ENCODE measurements at places on chromosomes 6 and 20. TPM values are rescaled to one million over a fixed set of nuclear protein-coding genes. Genes with fewer than 3 reads are reported as not detected.
A peak's percentile ranks its signal among the peaks of the same experiment; 100 is the strongest.

DNA sequence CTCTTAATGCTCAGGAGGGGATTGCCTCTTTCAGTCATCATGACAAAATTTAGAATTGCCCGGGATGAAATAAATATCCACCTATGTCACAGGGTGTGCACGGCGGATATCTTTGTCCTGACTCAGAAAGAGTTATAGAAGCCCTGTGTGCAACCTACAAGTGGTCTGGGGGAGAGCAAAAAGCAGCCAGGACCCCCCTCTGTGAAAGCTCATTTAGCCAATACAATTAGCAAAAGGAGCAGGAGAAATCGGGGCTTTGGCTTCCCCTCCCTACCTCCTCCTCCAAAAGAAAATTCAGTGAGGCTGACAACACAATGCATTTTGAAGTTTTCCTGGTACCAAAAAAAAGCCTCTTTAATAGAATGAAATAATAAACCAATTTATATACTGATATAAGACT, 21.8 kb downstream of the FOXA2 start:
- DNase-seq, result no peak

DNA sequence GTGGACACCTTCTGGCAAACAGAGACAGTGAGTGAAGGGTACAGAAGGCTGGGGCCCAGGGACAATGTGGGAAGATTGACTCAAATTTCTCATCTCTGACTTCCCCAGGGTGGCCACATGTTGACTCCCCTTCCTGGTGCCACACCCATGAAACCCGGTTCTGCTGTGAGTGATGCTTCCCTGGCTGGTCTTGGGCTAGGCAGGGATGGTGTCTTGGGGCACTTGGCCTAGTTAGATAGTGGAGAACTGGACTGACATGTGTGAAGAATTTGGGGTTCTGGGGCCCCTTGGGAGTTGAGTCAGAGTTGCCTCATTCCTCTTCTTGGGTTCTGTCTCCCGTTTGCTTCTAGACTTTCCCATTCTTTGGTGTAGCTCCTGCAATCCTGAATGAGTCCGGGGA, 34.2 kb downstream of the GSS start:
- no peak for DNase-seq

RGS17 gene
- polyA plus RNA-seq, result 0.14 TPM

- no peak for DNase-seq
Measured at GRCh38 chr20:59165891-59166709, 2.5 kb downstream of the ZNF831 start.

DNA sequence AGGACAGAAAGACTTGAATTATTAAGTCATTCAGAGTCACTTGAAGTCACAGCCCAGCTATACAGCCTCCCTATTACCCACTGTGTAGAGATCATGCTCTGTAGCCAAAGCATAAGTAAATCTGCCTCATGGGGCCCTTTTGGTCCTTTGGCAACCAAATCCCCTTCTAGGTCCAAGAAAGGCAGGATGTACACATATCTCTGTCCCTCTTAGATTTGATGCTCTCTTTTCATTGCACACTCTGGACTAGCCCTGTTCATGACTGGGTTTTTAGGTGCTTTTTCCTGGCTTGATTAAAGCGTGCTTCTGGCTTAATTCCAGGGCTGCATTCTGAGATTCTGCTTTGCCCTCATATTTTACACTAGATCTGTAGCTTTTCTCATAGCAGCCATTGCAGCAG, 296.8 kb downstream of the TENT5A start:
- DNase-seq, result no peak

SLC32A1 gene
- polyA plus RNA-seq, result not detected

- no peak for DNase-seq
Measured at GRCh38 chr6:135180542-135181332, at the start of gene MYB. Gene MYB (plus strand): TSS chr6:135181308. CDS start chr6:135181514, 206 bp downstream.

- DNase-seq, result no peak
Measured at GRCh38 chr6:132365281-132365907, 35.9 kb downstream of the MOXD1 start.

DNA sequence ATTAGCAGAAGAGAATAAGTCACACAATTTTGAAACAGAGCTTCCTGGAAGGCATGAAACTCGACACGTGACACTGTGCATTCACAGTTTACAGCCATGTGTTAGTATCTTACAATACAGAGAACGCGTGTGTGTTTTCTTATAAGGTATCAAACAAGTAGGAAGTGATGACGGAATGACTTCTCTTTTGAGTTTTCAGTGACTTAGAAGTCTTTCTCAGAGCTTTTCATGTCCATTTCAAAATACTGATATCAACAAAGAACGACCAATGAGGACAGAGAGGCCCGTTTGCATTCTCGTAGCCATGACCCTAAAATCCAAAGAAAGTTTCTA, 36.6 kb upstream of the DUSP22 start:
- DNase-seq, result no peak

- DNase-seq, result peak; percentile 46
Measured at GRCh38 chr6:90175627-90176538, 120.8 kb downstream of the BACH2 start.

DNA sequence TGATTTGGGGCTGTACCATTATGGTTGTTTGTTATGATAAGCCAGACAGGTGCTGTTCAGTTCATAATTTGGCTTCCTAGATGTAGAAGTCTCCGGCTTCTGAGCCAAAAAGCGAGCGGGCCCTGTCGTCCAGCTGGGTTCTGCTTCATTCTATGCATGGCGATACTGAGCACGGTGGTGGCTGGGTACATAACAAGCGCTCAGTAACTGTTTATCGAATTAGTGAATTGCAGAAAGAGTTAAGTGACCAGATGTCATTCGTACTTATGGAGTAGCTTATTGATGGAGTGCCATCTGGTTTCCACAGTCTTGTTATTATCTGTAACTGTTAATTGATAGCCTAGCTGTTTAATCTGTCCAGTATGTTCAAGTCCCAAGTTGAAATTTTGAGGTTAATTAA, 85.0 kb downstream of the DTD1 start:
- DNase-seq, result no peak

ZNF311 gene
- polyA plus RNA-seq, result 2.7 TPM

CCN5 gene
- polyA plus RNA-seq, result not detected

GRCh38 chr6:158487495-158487894, 72.4 kb upstream of the TMEM181 start:
- DNase-seq, result no peak

DNA sequence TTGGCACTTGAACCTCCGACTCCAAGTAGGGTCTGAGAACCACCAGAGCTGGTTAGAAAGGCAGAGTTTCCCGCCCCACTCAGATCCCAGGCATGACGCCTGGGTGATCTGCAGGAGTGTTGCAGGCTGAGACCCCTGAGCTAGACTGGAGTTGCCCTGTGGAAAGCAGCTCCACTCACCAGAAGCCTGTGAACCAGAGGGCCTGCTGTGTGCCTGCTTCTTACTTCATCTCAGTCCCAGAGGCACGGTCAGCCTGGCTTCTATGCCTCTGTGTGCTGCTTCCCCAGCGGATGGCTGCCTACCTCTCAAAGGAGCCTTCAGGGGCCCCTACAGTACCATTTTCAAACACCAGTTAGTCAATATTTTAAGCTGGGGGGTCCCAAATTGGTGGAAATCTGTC, 15.6 kb upstream of the CCN6 start:
- DNase-seq, result no peak
